Ovary (tissue), 10 donors: ENCODE measurements at places on chromosomes 7 and 10. TPM values are rescaled to one million over a fixed set of nuclear protein-coding genes. Genes with fewer than 3 reads are reported as not detected.
A peak's percentile ranks its signal among the peaks of the same experiment; 100 is the strongest.

DNA sequence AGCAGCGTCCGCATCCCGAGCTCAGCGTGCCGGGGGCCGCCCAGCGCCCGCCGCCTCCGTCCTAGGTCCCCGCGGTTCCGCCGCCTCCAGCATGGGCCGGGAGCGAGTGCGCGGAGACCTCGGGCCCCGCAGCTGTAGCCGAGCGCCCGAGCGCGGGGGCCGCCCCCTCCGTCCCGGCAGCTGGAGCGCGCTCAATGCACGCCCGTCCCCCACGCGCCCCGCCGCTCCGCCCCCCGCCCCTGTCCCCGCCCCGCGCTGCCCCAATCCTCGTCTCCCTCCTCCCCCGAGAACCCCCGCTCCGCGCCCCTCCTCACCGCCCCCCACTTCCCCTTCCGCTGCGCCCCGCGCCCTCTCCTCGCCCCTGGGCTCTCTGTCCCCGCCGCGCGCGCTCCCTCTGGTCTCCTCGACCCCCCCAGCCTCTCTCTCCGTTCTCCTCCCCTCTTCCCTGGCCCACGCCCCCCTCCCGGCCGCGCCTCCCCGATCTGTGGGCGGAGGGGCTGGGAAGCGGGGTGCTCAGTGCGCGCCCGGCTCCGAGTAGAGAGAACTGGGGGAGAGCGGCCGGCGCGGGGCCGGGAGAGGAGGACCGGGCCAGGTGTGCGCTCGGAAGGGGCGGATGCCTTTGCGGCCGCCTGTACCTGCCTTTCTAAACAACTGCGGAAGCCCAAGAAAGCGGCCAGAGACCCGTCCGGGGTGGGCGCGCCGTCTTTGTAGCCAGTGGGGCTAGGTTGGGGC is at the start of gene VIPR2:
VIPR2 (minus strand) TSS at position 110 of the 732 bp plus-strand sequence; CDS start at position 14, 96 bp downstream.
- peak within 1 kb of the TSS; percentile 57 for H3K4me3 ChIP-seq
- no peaks in the 10 kb centered on the region for H3K36me3 ChIP-seq
- peak within 1 kb of the TSS; percentile 88 for H3K27ac ChIP-seq
- peaks cover 4% of the 10 kb centered on the region for H3K4me1 ChIP-seq
- no peaks in the 10 kb centered on the region for H3K27me3 ChIP-seq

DNA sequence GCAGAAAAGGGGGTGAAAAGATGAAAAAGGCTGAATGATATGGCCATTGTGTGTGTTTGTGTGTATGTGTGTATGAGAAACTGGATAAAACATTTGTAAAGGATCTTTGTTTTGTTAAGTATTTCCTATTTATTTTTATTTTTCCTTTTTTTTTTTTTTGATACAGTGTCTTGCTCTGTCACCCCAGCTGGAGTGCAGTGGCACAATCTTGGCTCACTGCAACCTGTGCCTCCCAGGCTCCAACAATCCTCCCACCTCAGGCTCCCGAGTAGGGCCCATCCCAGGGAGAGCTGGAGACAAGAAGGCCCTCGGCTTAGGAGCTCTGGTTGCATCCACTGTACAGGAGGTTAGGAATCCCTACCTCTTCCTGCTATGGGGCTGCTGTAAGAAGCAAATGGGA is 6.9 kb upstream of the CALML5 start:
- no peaks in the 10 kb centered on the region for H3K27me3 ChIP-seq
- H3K27ac ChIP-seq: no peak overlapping the region
- no peak overlapping the region for H3K4me3 ChIP-seq
- H3K4me1 ChIP-seq: no peaks in the 10 kb centered on the region
- no peaks in the 10 kb centered on the region for H3K36me3 ChIP-seq

GRCh38 chr7:26413007-26413691 is 121.5 kb downstream of the SNX10 start:
- no peak overlapping the region for H3K4me3 ChIP-seq
- no peak for DNase-seq
- no peaks in the 10 kb centered on the region for H3K4me1 ChIP-seq
- H3K27me3 ChIP-seq: no peaks in the 10 kb centered on the region
- H3K36me3 ChIP-seq: no peaks in the 10 kb centered on the region

STX1A gene
- total RNA-seq: 7.1 TPM

GRCh38 chr7:95391761-95392160 is 4.4 kb downstream of the PON3 start:
- H3K27me3 ChIP-seq: no peaks in the 10 kb centered on the region
- H3K4me3 ChIP-seq: no peak overlapping the region
- H3K27ac ChIP-seq: no peak overlapping the region
- no peaks in the 10 kb centered on the region for H3K4me1 ChIP-seq
- no peaks in the 10 kb centered on the region for H3K36me3 ChIP-seq

DNA sequence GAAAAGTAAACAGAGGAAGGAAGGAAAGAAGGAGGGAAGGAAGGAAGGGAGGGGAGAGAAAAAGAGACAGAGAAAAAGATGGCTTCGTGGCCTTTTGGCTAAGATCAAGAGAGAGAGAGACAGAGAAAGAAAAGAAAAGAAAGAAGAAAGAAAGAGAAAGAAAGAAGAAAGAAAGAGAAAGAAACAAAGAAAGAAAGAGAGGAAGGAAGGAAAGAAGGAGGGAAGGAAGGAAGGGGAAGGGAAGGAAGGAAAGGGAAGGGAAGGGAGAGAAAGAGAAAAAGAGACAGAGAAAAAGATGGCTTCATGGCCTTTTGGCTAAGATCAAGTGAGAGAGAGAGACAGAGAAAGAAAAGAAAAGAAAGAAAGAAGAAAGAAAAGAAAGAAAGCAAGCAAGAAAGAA is 91.4 kb downstream of the PRLHR start:
- no peaks in the 10 kb centered on the region for H3K36me3 ChIP-seq
- H3K4me3 ChIP-seq: no peak overlapping the region
- H3K4me1 ChIP-seq: no peaks in the 10 kb centered on the region
- DNase-seq: no peak
- no peak overlapping the region for H3K27ac ChIP-seq

DNA sequence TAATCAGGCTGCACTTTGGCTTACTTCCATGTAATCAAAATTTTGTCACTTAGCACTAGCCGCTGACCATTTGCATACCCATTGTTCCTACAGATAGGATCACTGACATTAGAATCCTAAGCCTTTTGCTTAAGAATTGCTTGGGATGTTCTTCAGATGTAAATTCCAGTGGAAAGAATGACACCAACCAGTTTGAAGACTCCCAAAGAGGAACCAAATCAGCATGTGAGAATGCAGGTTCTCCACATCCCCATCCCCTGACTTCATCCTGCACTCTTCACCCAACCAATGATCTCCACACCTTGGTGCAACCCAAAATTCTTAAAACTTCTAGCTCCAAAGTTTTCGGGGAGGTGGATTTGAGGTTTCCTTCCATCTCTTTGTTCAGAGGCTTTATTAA is 345.6 kb downstream of the GPAM start:
- no peak overlapping the region for H3K27ac ChIP-seq
- no peaks in the 10 kb centered on the region for H3K4me1 ChIP-seq
- H3K27me3 ChIP-seq: no peaks in the 10 kb centered on the region
- H3K4me3 ChIP-seq: no peak overlapping the region

DNA sequence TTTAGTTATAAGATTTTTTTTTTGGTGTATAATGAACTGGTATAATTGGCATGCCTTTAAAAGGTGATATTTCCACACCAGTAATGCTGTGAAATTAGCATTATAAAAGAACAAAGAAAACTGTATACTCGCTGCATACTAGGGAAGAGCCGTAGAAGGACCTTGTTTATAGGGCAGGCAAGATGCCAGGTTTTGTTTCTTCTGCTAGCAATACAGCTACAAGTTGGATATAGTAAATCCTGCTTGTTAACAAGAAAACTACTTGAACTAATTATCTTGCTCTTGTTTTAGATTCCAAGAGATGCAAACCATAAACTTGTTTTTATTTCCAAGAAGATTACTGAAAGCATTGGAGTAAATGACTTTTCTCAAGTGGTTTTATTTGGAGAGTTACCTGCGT is 1.9 kb downstream of the DNAH11 start:
- H3K27ac ChIP-seq: no peak overlapping the region
- H3K4me1 ChIP-seq: peaks cover 11% of the 10 kb centered on the region
- no peaks in the 10 kb centered on the region for H3K36me3 ChIP-seq
- H3K4me3 ChIP-seq: no peak overlapping the region
- no peaks in the 10 kb centered on the region for H3K27me3 ChIP-seq

EFCAB10 gene
- 0.87 TPM for total RNA-seq
